ENCODE measurements at places on chromosomes 13 and 19. TPM values are rescaled to one million over a fixed set of nuclear protein-coding genes. Genes with fewer than 3 reads are reported as not detected.

FFAR1 gene
- total RNA-seq = not detected

CD37 gene
- total RNA-seq = 4.7 TPM

CYP2A6 gene
- not detected for total RNA-seq

PRR22 gene
- total RNA-seq = 0.38 TPM

SLC10A2 gene
- not detected for total RNA-seq

TICAM1 gene
- total RNA-seq = 3.7 TPM

PTGER1 gene
- 0.60 TPM for total RNA-seq

HAUS5 gene
- total RNA-seq = 13.6 TPM

SYNGR4 gene
- not detected for total RNA-seq

NAPA gene
- total RNA-seq = 72.6 TPM

PLPP2 gene
- total RNA-seq = 12.6 TPM

SMIM17 gene
- total RNA-seq = 7.1 TPM

POU2F2 gene
- total RNA-seq = 3.2 TPM

LYPD4 gene
- not detected for total RNA-seq

KCNRG gene
- total RNA-seq = 5.3 TPM

FBXO27 gene
- total RNA-seq = 9.3 TPM

ZNF844 gene
- 52.0 TPM for total RNA-seq

ZNF548 gene
- 62.6 TPM for total RNA-seq

INAFM1 gene
- 4.4 TPM for total RNA-seq

Measured in camera-type eye (tissue), 1 donor.